ENCODE measurements at places on chromosomes 11 and 22. TPM values are rescaled to one million over a fixed set of nuclear protein-coding genes. Genes with fewer than 3 reads are reported as not detected.

DNA sequence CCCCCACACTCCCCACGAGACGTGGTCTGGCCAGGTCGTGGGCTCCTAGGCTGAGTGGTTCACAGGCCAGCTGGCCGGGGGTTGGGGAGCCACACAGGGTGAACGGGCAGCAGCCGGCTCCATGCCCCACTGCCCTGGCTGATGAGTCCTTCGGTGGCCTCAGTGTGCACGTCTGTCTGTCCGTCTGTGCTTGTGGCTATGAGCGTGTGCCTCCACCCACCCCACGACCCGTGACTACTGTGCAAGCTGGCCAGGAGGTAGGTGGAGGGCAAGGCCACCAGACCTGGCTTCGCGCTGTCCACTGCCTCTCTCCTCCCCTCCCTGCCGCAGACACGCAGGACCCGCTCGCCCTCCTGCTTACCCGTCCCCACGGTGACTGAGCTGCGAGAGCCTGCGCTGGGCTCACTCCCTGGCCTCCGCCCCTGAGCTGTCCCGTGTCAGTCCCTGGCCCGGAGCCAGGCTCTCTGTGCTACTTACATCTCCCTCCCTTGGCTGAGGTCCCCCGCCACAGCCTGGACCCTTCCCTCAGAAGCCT lies 14.1 kb downstream of the CSDC2 start:
- DNase-seq: no peak

- DNase-seq: no peak
Measured at GRCh38 chr11:64165481-64165841, 452 bp downstream of the MACROD1 start.

DNA sequence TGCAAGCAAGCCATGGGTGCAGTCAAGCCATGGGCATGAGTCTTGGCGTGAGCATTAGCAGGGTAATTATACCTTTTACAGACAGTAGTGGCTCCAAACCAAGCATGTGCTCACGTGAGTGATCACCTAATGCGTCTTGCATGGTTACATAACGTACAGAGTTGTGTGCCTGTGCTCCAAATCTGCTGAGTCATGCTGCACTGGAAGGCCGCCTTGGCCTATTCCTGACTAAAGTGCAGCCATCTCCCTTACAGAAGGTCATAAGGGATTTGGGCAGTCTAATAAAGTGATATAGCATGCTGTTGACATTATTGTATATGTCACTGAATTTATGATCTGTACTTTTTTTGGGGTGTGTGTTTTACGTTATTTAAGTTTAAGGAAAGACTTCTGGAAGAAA lies 102.4 kb downstream of the ARHGAP42 start:
- DNase-seq: no peak

Gene OR2AG2
- total RNA-seq: not detected

Gene BTBD18
- not detected for total RNA-seq
